ENCODE measurements at places on chromosomes 6 and 20.

- no peak for DNase-seq
Measured at GRCh38 chr20:64027981-64028685, 7.8 kb upstream of the C20orf204 start.

- DNase-seq = no peak
Measured at GRCh38 chr20:64145458-64146300, 18.6 kb upstream of the MYT1 start.

DNA sequence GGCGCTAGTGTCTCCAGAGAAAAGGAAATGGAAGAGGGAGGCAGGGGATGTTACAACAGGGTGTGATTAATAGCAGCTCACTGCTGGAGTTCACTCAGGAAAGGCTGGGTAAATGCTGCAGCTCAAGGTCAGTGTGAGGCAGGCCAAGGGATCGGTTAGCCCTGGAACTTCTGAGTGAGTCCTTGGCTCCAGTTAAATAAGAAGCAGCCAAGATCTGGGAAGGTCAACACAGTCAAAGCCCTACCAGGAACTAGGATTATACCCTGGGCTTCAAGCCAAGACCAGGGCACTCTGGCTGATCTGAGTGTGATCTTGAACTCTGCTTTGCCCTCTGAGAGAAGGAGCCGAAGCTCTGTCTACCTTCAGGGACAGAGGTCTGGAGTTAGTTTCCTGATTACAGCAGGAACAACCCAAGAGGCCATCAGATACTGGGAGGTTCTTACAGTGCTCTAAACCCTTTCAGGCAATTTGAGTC, 44.3 kb downstream of the TPD52L1 start:
- DNase-seq = no peak

DNA sequence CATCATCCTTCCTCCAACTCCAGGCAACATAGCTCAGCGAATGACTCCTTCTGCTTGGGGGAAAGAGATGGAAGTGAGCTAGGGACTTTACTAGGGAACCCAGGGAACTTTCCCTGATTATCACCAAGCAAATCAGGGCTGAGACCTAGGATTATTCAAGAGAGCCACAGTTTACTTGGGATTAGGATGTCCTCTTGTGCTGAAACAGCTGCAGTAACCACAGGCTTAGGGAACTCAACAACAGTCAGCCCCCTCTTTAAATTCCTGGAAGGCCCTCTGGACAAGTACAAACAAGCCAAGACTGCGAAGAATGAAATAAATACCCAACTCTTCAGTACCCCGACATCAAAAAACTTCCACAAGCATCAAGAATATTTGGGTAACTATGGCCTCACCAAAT, 700.9 kb downstream of the COL12A1 start:
- no peak for DNase-seq

- no peak for DNase-seq
Measured at GRCh38 chr6:111494951-111495635, 12.1 kb upstream of the REV3L start.

- no peak for DNase-seq
Measured at GRCh38 chr6:159788753-159789376, 537 bp downstream of the TCP1 start.

- DNase-seq = peak; percentile 83
Measured at GRCh38 chr6:10555625-10556309, 34.6 kb downstream of the GCNT2 start.

DNA sequence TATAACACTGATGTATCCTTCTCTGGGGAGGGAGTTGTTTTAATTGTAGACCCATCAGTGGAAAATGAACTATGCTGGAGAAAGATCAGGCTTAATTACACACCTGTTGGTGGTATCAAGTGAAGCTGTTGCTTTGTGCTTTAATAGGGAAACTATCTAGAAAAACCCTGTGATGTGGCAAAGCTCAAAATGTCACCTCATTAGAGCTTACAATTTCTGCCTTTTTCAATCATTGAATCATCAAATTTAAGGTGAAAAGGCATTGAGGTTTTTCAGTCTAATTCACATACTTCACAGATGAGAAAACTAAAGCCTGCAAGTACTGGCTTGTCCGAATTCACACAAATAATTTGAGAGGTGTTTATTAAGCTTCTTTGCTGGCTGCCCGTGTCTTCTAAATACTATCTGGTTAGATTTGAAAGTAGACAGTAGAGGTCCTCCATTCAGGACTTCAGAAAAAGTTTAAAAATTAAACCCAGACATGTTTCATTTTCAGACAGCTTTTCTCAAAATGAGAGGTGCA, 143.3 kb upstream of the MAP3K7 start:
- peak; percentile 33 for DNase-seq

- no peak for DNase-seq
Measured at GRCh38 chr6:16718356-16718755, 42.9 kb downstream of the ATXN1 start.

DNA sequence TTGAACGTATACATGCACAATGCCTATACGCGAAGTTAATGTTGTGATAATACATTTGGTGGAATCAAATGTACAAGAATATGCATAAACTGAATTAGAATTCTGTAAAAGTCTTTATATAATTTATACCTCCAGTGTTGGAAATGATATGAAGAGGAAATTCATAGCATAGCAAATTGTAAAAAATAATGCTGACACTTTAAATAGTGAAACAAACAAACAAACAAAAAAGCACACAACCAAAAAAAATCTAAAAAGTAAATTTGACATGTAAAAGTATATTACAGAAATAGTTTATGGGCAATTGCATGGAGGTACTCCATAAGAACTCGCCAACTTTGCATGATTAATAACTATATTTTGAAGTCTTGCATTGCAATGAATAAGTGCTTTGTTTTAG, 780.9 kb downstream of the TBC1D32 start:
- DNase-seq = no peak

DNA sequence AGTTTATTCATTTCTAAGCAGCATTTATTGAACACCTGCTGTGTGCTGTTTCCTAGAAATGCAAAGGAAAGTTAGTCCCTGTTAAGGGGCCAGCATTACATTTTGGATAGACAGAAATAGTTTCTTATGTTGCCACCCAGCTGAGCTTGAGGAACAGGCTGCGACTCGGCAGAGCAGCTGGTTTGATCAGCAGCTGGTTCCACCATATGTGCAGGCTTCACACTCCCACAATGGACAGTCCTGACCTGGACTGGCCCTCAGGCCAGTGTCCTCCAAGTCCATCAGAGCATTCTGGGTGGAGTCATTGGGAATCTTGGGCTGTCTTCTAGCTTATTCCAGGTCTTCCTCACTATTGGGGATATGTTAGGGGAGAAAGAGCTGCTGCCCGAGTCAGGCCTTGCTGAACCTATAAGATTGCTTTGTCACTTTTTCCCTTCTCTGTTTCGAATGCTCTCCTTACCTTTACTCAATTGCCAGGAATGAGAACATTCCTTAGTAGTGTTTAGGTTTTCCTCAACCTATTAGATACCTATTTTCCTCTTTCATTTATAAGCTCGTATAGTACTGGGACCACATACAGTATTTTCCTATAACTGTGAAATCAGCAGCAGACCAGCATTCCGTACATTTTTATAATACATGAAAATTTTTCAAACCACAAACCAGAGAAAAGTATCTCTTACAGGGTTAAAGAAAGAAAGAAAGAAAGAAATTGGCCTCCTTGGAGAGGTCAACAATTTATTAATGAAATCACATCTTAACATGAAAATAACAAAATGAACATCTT, 203.0 kb downstream of the FARS2 start:
- no peak for DNase-seq

DNA sequence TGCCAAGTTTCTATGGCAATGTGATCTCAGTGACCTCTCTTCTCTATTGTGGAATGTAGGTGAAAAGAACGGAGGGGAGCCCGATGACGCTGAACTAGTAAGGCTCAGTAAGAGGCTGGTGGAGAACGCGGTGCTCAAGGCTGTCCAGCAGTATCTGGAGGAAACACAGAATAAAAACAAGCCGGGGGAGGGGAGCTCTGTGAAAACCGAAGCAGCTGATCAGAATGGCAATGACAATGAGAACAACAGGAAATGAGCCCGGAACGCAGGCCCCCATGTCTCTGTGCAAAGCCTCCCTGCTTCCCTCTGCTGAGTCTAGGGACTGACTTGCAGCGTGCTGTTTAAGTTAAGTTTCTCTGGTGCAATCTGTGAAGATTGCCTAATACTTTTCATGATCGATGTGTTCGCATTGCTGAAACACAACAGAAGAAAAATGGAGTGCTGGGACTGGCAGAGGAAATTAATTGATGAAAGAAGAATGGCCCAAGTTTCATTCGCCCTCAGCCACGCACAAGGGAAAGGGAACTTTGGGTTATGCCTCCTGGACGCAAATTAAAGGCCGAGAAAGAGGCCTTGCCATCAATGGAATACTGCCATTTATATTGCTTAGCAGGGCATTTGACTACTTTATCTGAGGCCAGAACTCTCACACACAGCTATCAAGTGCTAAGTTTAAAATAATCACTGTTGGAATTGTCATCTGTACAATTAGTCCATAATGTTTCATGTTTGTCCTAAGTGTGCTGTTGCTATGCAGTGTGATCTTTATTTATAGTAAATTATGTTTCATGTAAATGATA, 146.4 kb downstream of the AKAP7 start:
- DNase-seq = no peak

DNA sequence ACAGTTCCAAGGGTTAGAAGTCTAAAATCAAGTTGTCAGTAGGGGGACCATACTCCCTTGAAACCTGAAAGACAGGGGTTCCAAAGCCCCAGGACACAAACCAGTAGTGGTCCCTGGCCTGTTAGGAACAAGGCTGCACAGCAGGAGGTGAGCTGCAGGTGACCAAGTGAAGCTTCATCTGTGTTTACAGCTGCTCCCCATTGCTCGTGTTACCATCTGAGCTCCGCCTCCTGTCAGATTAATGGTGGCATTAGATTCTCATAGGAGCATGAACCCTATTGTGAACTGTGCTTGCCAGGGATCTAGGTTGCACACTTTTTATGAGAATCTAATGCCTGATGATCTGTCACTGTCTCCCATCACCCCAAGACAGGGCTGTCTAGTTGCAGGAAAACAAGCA, 25.3 kb upstream of the SIM1 start:
- no peak for DNase-seq

GRCh38 chr6:119037941-119038623, 40.4 kb downstream of the FAM184A start:
- no peak for DNase-seq

GRCh38 chr6:159608961-159609651, 83.9 kb downstream of the SOD2 start:
- no peak for DNase-seq

GRCh38 chr20:32969356-32970114, 34.7 kb downstream of the SUN5 start:
- DNase-seq = no peak

DNA sequence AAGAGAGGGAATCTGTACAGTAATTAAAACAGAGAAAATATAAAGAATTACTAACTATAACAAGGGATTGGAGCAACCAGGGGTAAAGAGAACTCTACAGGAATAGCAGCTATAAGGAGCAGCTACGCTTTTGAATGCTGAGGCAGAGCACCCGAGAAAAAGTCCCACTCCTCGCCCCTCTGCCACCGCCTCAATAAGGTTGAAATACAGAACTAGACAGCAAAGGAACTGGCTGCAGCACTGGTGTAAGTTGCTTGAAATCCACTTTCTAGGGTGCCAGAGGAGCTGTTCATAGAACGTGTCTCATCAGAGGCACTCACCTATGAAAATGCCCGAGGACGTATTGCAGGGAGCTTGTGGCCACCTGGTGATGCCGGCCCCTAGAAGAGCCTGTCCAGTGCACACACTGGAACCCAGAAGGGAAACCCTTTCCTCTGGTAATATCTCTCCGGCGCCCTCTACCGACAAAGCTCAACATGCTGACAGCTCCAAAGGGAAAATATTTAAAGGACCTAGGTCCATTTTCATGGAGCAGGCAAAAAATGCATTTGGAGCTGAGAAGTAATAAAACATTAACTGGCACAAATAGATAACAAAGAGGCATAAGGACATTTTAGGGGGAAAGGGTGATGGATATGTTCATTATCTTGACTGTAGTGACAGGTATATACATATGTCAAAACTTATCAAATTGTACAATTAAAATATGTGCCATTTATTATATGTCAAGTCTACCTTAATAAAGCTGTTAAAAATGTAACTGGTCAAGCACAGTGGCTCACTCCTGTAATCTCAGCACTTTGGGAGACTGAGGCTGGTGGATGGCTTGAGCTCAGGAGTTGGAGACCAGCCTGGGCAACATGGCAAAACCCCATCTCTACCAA, 137.4 kb upstream of the HDAC2 start:
- DNase-seq = peak; percentile 12

- no peak for DNase-seq
Measured at GRCh38 chr20:32957459-32957858, 46.8 kb downstream of the SUN5 start.

DNA sequence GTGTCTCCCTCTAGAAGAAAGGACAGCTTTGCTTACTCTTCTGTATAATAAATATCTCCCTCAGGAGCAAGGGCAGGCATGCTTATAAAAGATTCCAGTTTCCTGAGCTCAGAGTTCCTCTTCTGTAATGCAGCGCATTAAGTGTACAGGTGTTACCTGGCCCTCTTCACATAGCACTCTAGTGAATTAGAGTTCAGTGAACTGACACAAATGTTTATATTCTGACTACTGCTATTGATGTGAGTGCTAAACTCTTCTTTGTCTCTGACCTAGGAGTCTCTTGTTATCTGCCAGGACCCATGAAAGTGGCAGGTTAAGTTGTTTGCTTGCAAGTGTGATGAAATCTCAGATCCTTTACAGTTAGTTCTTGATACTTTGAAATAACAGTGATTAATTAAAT, 33.5 kb downstream of the CYB5R4 start:
- DNase-seq = no peak

DNA sequence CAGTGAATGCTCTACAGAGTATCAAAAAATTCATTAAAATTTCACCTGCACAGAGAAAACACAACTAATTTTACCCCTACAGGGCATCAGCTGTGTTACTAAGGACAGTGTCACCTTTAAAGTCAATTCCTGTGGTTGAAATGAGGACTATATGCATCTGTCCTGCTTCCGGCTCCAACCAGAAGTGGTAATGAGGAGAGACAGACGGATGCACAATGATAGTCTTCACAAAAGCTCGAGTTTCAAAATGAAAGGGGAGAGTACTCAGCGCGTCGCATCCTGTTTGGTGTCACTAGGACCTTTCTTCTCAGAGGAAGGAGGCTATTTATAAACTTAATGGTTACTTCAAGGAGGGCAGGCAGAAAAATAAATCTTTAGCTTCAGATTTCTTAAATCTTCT, 86.5 kb downstream of the LYRM4 start:
- DNase-seq = no peak

DNA sequence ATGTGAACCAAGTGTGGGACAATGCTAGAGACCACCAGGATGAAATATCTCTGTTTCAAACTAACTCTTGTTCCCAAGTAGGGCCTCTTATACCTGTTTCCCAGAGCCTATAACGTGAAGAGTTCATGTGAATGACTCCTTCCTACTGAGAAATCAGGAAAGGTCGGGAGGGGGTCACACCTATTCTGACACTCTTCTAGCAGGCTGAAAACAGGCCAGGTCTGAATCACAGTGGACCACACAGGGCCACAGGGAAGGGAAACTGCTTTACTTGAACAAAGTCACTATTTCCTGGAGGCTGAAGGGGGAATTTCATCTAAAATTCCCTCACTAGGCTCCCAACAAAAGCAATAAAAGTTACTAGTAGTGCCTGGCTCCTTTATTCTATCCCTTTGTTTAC, 88.4 kb upstream of the BMP2 start:
- no peak for DNase-seq

All from NCI-H1105 (cell line).